ENCODE measurements at places on chromosomes 1 and 21.

- DNase-seq: no peak
These were observed 165.6 kb downstream of the NPHP4 start for GRCh38 chr1:5826601-5827000.

- DNase-seq: no peak
These were observed 651 bp upstream of the GABRD start for GRCh38 chr1:2018217-2019171.

DNA sequence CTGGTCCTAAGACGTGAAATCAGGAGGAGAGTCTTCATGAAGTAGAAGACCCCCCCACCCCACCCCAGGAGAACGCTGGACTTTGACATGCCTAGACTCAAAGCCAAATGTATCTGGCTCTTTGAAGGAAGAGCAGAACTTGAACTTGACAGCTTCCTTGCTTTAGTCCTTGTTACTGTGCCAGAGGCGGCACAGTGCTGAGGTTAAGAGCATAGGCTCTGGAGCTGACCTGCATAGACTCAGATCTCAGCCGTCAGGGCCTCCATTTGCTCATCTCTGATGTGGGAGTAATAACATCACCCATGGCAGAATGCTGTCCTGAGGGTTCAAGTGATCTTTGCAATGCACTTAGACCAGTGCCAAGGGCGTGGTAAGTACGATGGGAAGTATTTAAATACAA, 39.0 kb downstream of the COL6A1 start:
- DNase-seq: no peak

- no peak for DNase-seq
These were observed 174.1 kb downstream of the ACTL8 start for GRCh38 chr1:17929224-17929623.

DNA sequence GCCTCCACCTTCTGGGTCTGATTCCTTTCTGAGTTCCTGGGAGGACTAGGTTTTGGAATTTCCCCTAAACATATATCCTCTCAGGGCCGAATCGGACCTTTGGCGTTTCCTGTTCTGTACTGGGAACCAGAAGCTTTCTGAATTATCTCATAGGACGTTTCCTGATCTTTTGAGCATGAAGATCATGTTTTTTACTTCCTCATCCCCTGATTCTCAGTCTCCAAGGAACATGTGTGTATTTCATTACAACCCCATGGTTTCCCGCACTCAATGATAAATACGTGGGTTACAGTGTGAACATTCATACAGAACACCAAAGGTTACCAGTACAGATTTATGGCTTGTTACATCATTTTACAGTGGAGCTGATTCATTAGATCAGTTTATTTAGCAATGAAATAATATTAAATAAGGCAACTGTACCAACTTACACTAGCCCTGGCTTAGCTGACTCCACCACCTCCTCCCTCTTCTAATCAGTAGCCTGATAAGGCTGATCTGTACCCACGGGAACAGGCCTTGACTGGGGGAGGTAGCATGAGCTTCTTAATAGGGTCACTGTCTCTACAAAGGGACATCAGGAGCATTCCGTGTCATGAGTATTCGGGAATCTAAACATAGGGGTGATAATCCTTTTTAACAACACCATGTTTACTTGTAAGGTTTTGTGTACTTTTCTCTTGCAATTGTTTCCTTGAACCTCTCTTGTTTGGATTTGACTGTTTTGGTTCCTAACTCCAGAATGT, 57.8 kb upstream of the ERRFI1 start:
- DNase-seq: no peak

DNA sequence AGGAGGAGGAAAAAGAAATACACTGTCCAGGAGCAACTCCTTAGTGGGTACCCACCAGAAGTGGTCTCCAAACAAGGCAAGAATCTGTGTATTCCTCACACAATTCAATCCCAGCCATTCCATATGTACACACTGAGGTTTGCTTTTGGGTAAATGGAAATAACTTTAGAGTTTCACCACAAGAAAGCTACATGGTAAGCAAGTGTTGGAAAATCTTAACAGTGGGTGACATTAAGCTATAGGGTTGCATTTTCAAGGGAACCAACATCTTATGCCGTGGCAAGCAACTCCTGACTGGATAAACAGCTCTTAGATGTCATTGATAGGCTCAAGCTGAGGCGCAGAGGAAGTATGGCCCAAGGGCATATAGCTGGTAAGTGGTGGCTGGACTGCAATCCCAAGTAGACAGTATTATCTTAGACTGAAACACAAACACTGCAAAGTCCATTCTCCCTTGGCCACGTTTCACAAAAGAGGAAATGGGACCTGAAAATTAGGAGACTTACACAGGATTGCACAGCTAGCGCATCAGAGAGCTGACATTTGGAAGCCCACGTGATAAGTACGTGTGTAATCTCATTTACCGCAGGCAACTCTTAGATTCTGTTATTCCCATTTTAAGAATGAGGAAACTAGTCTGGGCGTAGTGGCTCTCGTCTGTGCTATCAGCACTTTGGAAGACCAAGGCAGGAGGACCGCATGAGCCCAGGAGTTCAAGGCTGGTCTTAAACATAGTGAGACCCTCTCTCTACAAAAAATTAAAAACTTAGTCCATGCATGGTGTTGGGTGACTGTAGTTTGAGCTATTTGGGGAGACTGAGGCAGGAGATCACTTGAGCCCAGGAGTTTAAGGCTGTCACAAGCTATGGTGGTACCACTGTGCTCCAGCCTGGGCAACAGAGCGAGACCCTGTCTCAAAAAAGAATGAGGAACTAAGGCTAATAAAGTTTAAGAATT, 4.0 kb upstream of the BRWD1 start:
- DNase-seq: no peak
